ENCODE measurements at places on chromosomes 11 and 22.

GRCh38 chr11:109421981-109422869 is at the start of gene C11orf87:
TSS of gene C11orf87 (plus strand) at chr11:109422190. CDS start at chr11:109423634, 1,444 bp downstream.
- peak; percentile 37 for DNase-seq

GRCh38 chr11:57290288-57290687 is 34.5 kb downstream of the TNKS1BP1 start:
- no peak for DNase-seq

DNA sequence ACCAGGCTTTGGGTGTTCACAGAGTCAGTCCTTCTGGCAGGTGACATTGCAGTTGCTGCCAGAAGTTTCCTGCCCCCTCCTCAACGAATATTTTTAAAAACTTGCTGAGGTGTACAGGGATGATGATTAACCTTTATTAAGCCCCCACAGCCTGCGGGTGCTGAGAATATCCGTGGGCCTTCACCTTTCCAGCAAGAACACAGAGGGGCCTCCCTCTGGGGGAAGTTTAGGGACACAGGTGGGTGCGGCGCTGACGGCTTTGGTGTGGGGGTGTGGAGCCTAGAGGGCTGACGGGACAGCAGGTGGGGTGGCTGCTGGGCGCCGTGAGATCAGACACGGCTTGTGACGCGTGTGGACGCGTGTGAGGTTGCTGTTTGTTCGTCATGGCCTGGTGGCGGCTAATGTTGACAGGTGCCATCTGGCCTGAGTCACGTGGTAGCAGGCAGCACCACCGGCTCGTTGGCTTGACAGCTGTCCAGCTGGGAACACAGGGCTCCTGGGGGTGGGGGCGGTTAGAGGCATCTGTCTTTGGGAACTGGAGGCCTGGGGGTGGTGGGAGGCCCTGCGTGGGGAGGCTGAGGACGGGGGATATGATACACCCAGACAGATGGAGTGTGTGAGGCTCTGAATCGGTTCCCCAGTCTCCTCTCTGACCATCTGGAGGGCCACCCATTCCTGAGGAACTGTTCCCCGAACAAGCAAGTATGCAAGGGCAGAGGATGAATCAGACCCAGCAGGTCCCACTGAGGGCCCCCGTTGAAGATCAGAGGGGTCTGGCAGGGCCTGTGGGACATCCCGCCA is 12.5 kb upstream of the LRRC10B start:
- DNase-seq: peak; percentile 97

- DNase-seq: no peak
Measured at GRCh38 chr11:121892131-121892681, 223.8 kb downstream of the BLID start.

GRCh38 chr11:123325533-123325932 is 104.5 kb upstream of the GRAMD1B start:
- no peak for DNase-seq

DNA sequence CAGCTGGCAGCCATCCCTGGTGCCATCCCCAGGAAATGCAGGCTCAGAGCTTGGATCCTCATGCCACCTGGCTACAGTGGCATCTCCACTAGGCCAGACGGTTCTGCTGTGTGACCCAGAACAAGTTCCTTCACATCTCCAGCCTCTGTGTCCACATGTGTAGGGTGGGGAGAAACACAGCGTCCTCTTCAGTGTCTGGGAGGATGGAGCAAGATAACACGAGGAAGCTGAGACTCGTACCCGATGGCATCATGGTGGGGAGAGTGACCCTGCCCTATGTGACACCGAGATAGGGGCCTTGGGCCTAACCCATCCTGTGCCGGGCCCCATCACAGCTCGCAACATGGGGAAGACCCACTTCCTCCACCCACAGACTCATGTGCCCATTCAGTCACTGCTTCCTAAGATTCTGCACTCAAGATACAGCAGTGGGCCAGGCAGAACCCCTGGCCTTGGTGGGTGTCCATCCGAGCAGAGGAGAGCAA is 78.5 kb downstream of the MORC2 start:
- no peak for DNase-seq

DNA sequence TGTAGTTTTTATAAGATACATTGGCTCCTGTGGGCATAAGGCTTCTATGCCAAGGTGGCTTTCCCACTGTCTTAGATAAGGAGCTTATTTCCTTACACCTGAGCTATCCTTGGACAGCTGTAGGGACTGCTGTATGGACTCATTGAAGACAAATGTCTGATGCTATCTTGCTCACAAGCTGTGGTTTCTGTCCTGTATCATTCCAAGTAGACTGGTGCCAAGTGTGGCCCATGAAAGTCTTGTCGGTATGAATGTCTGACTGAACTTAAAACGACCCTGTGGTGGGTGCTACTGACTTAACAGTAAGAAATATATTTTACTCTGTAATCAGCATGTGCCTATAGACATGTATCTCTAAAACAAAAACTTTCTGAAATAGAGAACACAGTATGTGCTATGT is 45.0 kb downstream of the LARGE2 start:
- DNase-seq: no peak

GRCh38 chr22:37633625-37634416 is 5.6 kb upstream of the SH3BP1 start:
- DNase-seq: peak; percentile 71

DNA sequence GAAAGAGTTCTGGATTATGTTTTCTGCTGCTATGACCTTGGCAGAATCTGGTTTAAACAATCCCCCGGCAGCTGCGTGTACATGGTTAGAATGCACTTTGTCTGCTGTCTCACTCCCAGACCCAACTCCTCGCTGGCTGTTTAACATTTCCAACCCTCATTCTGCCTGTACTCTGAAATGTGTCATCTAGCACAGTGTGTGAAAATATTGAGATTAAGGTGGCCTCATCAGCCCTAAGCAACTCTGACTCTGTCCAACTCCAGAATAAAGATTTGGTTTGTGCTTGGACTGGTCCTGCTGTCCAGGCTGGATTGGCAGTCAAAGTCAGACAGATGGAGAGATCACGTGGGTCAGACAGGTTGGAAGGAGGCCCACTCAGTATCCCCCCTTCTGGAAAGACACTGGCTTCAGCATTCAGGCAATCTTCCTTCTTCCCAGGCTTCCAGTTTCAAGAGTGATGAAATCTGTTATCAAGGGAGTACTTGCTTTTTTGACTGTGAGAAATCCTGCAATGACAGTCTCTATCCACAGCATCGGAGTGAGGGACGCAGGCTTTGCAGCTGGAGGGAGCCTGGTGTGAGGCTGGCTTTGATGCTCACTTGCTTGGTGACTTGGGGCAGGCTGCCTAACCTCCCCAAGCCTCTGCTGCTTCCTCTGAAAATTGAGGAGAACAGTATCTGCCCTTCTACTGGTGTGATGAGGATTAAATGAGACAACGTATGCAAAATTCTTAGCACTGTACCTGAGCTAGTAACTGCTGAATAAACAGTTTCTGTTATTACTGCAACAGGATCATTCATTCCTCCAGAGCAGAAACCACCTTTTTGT is 29.8 kb downstream of the ABTB2 start:
- peak; percentile 40 for DNase-seq

Data from WERI-Rb-1 (cell line).